CD14-positive monocyte (primary cell): ENCODE measurements at places on chromosomes 3 and 15. TPM values are rescaled to one million over a fixed set of nuclear protein-coding genes. Genes with fewer than 3 reads are reported as not detected.
A peak's percentile ranks its signal among the peaks of the same experiment; 100 is the strongest.

CTXND1 gene
- not detected for polyA plus RNA-seq

RUBCN gene
- 37.6 and 37.9 TPM in 2 replicates for polyA plus RNA-seq

COL7A1 gene
- 1.9 and 2.5 TPM in 2 replicates for polyA plus RNA-seq

ITIH1 gene
- 1.3 TPM for polyA plus RNA-seq

SSUH2 gene
- polyA plus RNA-seq, result not detected

VILL gene
- polyA plus RNA-seq, result 4.4 TPM

ISLR2 gene
- polyA plus RNA-seq, result not detected

IGF1R gene
- polyA plus RNA-seq, result 0.35 TPM

DUT gene
- polyA plus RNA-seq, result 36.0 and 43.8 TPM in 2 replicates

RNF111 gene
- 18.2 TPM for polyA plus RNA-seq

CHRFAM7A gene
- polyA plus RNA-seq, result 2.7 TPM

LRTM1 gene
- polyA plus RNA-seq, result not detected

AP4E1 gene
- 1.5 and 4.1 TPM in 2 replicates for polyA plus RNA-seq

CCR8 gene
- not detected for polyA plus RNA-seq

KNG1 gene
- polyA plus RNA-seq, result not detected

- H3K4me3 ChIP-seq, result no peak overlapping the region
- no peaks in the 10 kb centered on the region for H3K4me1 ChIP-seq
- no peak overlapping the region for H3K27ac ChIP-seq
- no peaks in the 10 kb centered on the region for H3K36me3 ChIP-seq
Observed at GRCh38 chr15:97691799-97692198, 268.7 kb upstream of the ARRDC4 start.

DNA sequence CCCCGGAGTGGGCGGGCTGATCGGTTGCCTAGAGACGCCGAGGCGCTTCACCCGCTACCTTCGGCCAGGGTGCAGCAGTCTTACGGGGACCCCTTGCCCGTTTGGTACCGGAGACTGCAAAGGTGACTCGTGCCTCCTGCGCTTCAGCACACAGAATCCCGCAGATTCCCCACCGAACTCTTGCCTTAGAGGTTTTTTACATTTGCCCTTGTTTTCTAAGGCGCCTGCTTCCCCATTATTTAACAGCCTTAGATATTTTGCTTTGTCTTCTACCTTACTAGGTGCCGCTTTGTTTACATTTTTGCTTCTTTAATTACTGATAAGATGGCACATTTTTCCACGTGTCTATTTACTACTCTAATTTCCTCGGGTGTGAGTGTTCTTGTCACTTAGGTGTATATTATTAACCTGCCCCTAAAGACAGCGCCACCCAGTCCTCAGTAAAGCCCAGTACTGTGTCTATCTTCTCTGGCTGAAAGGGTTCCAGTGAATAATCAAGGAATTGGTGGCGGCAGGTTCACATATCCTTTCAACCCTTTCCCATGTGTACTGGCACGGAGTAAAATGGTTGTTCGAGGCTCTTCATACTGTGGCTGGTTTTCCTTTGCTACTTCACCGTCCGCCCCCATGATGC is 573 bp upstream of the CEP152 start:
- H3K4me3 ChIP-seq, result peak overlapping the region; percentile 93
- no peaks in the 10 kb centered on the region for H3K36me3 ChIP-seq
- no peaks in the 10 kb centered on the region for H3K27me3 ChIP-seq
- H3K27ac ChIP-seq, result peak overlapping the region; percentile 62

- no peak overlapping the region for H3K27ac ChIP-seq
- H3K4me1 ChIP-seq, result no peaks in the 10 kb centered on the region
- H3K4me3 ChIP-seq, result no peak overlapping the region
- no peaks in the 10 kb centered on the region for H3K27me3 ChIP-seq
- H3K36me3 ChIP-seq, result no peaks in the 10 kb centered on the region
- DNase-seq, result no peak
Observed at GRCh38 chr15:27244047-27244446, 273.1 kb downstream of the GABRG3 start.

- H3K4me1 ChIP-seq, result peaks cover 11% of the 10 kb centered on the region
- no peak overlapping the region for H3K27ac ChIP-seq
- H3K4me3 ChIP-seq, result no peak overlapping the region
- peaks cover 23% of the 10 kb centered on the region for H3K27me3 ChIP-seq
- no peak for DNase-seq
- no peaks in the 10 kb centered on the region for H3K36me3 ChIP-seq
Observed at GRCh38 chr3:122926322-122926721, 101.2 kb downstream of the SEMA5B start.

- no peaks in the 10 kb centered on the region for H3K36me3 ChIP-seq
- no peak overlapping the region for H3K27ac ChIP-seq
- no peaks in the 10 kb centered on the region for H3K27me3 ChIP-seq
- no peak overlapping the region for H3K4me3 ChIP-seq
- DNase-seq, result no peak
Observed at GRCh38 chr3:64888165-64888564, 200.4 kb upstream of the ADAMTS9 start.

- no peak overlapping the region for H3K4me3 ChIP-seq
- H3K27ac ChIP-seq, result no peak overlapping the region
- H3K4me1 ChIP-seq, result no peaks in the 10 kb centered on the region
Observed at GRCh38 chr3:29514170-29514569, 233.3 kb downstream of the RBMS3 start.

DNA sequence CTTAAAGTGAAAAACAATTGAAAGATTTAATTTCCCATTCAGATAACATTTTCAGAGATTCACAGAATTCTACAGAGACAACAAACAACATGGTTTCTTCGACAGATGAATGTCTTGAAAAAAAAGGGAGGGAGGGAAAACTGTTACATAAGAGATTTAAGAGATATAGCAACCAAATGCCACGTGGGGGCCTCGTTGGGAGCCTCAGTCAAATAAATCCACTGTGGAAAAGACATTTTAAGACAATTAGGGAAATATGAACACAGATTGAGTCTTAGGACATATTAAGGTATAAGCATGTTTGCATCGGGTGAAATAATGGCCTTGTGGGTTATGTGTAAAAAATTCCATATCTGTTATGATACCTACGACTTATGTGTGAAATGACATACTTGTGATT is 5.0 kb upstream of the PRRT3 start:
- H3K36me3 ChIP-seq, result peaks cover 16% of the 10 kb centered on the region
- H3K27ac ChIP-seq, result no peak overlapping the region
- H3K27me3 ChIP-seq, result no peaks in the 10 kb centered on the region
- peaks cover 3% of the 10 kb centered on the region for H3K4me1 ChIP-seq
- H3K4me3 ChIP-seq, result no peak overlapping the region
- no peak for DNase-seq

DNA sequence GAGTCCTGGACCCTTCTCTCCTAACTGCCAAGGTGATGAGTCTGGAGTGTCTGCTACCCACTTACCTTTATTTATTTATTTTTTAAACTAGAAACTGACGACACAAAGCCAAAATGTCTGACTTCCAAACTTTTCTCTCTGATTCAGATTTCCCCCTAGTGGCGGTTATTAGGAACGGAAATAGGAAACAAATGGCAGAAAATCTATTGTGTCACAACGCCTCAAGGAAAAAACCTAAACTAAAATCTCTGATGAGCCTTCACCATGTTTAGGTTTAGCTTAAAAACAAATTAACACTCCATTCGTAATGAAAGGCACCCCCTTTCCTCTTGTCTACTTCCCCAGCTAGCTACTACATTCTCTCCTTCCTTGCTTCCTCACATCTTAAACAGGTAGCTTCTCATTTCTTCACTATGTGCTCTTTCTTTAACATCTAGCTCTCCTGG is 94.0 kb upstream of the MEX3B start:
- peak; percentile 14 for DNase-seq
- H3K36me3 ChIP-seq, result peaks cover 48% of the 10 kb centered on the region
- no peaks in the 10 kb centered on the region for H3K4me1 ChIP-seq
- H3K27ac ChIP-seq, result no peak overlapping the region
- H3K4me3 ChIP-seq, result no peak overlapping the region

DNA sequence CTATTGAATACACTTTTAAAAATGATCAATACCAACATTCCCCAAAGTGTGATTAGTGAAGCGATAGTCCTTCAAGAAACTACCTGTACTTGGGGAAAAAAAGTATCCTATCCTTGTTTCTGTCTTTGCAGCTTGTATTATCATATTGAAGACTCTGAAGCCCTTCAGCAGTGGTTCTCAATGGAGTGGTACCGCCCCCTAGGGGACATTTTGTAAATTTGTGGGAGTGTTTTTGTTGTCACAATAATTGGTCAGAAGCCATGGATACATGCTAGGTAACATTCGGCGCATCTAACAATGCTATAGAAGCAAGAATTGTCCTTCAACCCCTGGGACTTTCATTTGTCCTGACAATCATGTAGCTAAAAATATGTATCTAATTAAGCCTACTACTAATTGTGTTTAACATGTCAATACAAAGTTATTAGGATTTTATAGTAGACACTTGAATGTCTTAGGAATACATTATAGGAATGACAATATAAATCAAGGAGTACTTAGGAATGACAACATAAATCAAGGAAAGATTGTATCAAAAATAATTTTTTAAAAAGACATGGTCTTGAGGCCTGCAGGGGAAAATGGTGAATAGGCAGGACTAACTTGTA is 53.7 kb downstream of the NMD3 start:
- H3K36me3 ChIP-seq, result no peaks in the 10 kb centered on the region
- H3K4me1 ChIP-seq, result no peaks in the 10 kb centered on the region
- no peak overlapping the region for H3K27ac ChIP-seq
- peak; percentile 46 for DNase-seq

DNA sequence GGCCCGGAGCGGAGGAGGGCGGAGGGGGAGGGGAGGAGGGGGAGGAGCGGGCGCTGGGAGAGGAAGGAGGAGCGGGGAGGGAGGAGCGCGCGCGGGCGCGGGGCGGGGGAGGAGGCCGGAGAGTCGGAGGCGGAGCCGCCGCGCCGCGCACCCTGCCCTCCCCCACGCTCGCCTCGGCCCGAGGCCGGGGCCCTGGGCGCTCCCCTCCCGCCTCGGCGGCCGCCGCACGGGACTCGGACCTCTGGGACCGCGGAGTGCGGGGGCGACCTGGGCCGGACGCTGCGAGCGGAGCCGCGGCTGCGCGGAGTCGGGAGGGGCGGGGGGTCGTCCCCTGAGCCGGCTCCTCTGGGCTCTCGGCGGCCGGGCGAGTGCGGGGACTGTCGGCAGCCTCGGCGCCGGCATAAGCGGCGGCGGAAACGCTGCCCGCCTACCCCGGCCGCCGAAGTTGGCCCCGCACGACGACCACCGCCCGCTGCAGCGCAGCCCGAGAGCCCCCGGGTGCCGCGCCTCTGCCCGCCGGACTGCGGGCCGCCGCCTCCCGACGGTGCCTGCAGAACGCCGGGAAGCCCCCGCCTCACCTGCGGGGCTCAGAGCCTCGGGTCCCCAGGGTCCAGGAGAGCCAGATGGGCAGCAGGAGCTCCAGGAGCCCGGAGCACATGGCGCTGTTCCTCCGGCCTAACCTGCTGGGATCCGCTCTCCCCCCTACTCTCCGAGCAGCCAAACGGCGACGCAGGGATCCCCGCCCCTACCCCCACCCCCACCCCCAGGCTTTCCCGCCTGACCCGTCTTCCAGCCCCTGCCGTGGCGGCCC is 406 bp upstream of the GABRB3 start:
- H3K4me1 ChIP-seq, result no peaks in the 10 kb centered on the region
- H3K4me3 ChIP-seq, result no peak overlapping the region
- H3K36me3 ChIP-seq, result no peaks in the 10 kb centered on the region
- no peak for DNase-seq
- no peak overlapping the region for H3K27ac ChIP-seq

- no peaks in the 10 kb centered on the region for H3K36me3 ChIP-seq
- no peak for DNase-seq
- no peaks in the 10 kb centered on the region for H3K27me3 ChIP-seq
- no peaks in the 10 kb centered on the region for H3K4me1 ChIP-seq
- H3K4me3 ChIP-seq, result no peak overlapping the region
- no peak overlapping the region for H3K27ac ChIP-seq
Observed at GRCh38 chr15:60733196-60733595, 254.3 kb upstream of the ICE2 start.

GRCh38 chr3:29751647-29752314 is 470.9 kb downstream of the RBMS3 start:
- no peaks in the 10 kb centered on the region for H3K36me3 ChIP-seq
- H3K4me3 ChIP-seq, result no peak overlapping the region
- H3K27me3 ChIP-seq, result no peaks in the 10 kb centered on the region
- H3K27ac ChIP-seq, result no peak overlapping the region
- H3K4me1 ChIP-seq, result no peaks in the 10 kb centered on the region

DNA sequence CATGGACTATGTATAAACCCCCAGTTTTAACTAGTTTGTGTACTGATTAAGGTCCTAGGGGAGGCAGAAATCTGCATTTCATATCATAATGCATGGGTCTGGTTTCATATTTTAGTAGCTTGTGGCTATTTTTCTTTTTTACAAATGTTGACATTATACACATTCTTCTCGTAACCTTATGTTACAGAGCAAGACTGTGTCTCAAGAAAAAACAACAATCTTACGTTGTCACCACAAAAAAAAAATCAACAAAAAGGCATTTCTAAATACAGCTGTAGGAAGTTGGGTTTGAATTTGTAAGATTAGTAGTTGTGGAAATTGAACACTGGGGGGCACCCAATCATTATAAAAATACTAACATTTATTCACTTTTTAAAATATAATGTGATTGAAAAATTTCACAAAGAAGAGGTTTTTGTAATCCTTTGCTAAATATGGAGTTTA is 17.9 kb downstream of the SERP1 start:
- H3K4me1 ChIP-seq, result no peaks in the 10 kb centered on the region

- H3K4me3 ChIP-seq, result no peak overlapping the region
- no peak for DNase-seq
- no peaks in the 10 kb centered on the region for H3K27me3 ChIP-seq
- no peaks in the 10 kb centered on the region for H3K4me1 ChIP-seq
- H3K36me3 ChIP-seq, result peaks cover 28% of the 10 kb centered on the region
Observed at GRCh38 chr3:105527535-105527934, 160.8 kb downstream of the ALCAM start.

DNA sequence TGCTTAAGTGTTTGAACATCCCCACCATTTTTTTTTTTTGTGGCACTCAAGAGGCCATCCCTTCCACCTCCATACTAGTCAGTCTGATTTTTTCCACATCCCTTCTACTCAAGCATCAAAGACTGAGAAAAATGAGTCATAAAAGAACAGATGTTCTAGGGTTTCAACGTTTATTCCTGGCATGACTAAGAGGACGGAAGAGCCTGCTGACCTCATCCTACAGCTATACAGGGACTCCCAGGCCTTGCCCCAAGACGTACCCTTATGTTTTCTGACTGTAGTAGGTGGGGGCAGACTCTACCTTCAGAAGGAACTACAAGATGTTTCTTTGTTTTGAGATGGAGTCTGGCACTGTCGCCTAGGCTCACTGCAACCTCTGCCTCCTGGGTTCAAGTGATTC is 3.3 kb upstream of the ITPKA start:
- no peak overlapping the region for H3K4me3 ChIP-seq
- peaks cover 46% of the 10 kb centered on the region for H3K27me3 ChIP-seq
- H3K36me3 ChIP-seq, result no peaks in the 10 kb centered on the region
- no peak overlapping the region for H3K27ac ChIP-seq
- H3K4me1 ChIP-seq, result peaks cover 29% of the 10 kb centered on the region
- DNase-seq, result no peak

DNA sequence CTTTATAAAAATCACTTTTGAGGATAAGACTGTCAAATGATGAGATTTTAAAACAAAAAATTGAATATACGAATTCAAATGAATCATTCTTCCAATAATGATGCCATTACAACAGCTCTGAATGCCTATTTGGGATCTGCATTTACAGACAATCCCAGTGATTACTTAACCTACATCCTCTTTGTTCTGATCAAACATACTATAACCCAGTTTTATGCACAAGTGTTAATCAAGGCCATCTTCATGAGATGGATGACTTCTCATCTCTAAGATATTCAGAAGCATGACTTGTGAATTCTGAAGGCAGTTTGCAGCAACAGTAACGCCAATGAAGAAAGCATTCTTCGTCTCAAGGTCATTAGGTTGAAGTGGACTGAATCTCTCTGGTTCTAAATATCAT is 90.3 kb upstream of the MEX3B start:
- H3K27me3 ChIP-seq, result no peaks in the 10 kb centered on the region
- H3K4me3 ChIP-seq, result no peak overlapping the region
- peaks cover 58% of the 10 kb centered on the region for H3K36me3 ChIP-seq
- no peak for DNase-seq
